ENCODE measurements at places on chromosomes 16 and 17.

DNA sequence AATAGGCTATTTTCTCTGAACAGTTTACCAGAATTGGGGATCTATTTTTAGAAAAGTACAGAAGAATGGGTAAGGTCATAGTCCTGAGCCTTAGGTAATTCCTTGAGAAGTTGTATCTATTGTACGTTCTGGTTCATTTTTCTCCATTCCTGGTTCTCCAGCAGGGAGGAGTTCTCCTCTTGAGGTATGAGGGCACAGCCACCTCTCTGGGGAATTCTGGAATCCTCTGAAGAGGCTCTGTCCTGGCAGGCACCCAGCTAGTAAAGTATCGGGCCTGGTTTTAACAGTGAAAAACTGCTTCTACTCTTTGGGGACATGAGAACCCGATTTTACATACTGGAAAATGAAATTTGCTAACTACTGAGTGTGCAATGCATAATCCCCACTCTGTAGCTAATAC is 19.6 kb upstream of the PMFBP1 start:
- no peak for DNase-seq

DNA sequence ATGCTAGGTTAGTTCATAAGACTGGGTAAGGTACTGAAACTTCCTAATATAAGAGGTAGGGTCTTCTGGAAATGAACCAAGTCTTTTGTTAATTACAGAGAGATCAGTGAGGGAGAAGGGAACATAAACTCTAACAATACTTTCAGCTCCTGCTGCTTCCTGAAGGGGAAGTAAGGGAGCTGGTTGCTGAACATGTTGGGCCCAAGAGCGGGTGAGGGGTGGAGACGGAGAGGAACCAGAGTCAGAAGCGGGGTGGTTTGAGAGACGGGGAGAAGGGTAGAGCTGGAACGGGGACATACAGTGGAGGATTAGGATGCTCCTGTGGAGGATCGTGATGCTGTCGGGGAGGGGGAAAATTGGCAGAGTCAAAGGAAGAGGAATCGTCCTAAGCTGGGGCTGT is 11.5 kb upstream of the ZNF747 start:
- no peak for DNase-seq

DNA sequence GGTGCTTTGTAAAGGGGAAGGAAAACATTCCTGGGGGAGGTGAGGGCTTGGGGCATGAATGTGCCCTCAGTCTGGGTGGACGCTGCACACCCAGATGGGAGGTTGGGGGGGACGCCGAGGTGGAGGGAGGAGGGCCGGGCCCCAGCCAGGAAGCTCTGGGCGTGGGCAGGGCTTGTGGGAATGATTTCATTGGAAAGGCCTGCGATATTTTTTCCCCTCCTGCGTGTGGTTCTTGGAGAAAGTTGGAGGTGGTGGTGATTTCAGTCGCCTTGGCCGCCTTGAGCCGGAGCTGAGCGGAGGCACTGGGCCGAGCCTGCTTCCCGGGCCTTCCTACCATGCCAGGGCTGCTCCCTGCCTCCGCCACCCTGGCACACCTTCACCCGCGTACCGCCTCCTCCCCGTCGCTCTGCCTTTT is 26.4 kb upstream of the CLEC18A start:
- peak; percentile 75 for DNase-seq

- peak; percentile 66 for DNase-seq
Measured at GRCh38 chr17:14321476-14321949, 20.6 kb downstream of the HS3ST3B1 start.

GRCh38 chr16:56753410-56753809 is 23.5 kb downstream of the NUP93 start:
- DNase-seq = peak; percentile 13

- no peak for DNase-seq
Measured at GRCh38 chr16:50718061-50718760, 23.7 kb upstream of the CYLD start.

- no peak for DNase-seq
Measured at GRCh38 chr16:78697426-78697825, 598.0 kb downstream of the WWOX start.

Data from astrocyte of the spinal cord (primary cell).